ENCODE measurements at places on chromosomes 1 and 21. TPM values are rescaled to one million over a fixed set of nuclear protein-coding genes. Genes with fewer than 3 reads are reported as not detected.

The CTH gene
- total RNA-seq, result 3.1 TPM

The TRIM17 gene
- total RNA-seq, result 3.1 TPM

The MIXL1 gene
- total RNA-seq, result not detected

The HLX gene
- total RNA-seq, result not detected

The FAM110D gene
- not detected for total RNA-seq

The CDK18 gene
- total RNA-seq, result 13.8 TPM

The SH2D2A gene
- total RNA-seq, result 1.2 TPM

The LMX1A gene
- not detected for total RNA-seq

The CYP4A22 gene
- not detected for total RNA-seq

The LCE7A gene
- not detected for total RNA-seq

The PEX19 gene
- total RNA-seq, result 63.1 TPM

The SIPA1L2 gene
- 4.9 TPM for total RNA-seq

The CA14 gene
- not detected for total RNA-seq
